CD4-positive, CD25-positive, alpha-beta regulatory T cell (primary cell): ENCODE measurements at places on chromosomes 1 and 21.

- peak; percentile 42 for DNase-seq
These were observed 426.7 kb upstream of the RUNX1 start for GRCh38 chr21:35475762-35476161.

DNA sequence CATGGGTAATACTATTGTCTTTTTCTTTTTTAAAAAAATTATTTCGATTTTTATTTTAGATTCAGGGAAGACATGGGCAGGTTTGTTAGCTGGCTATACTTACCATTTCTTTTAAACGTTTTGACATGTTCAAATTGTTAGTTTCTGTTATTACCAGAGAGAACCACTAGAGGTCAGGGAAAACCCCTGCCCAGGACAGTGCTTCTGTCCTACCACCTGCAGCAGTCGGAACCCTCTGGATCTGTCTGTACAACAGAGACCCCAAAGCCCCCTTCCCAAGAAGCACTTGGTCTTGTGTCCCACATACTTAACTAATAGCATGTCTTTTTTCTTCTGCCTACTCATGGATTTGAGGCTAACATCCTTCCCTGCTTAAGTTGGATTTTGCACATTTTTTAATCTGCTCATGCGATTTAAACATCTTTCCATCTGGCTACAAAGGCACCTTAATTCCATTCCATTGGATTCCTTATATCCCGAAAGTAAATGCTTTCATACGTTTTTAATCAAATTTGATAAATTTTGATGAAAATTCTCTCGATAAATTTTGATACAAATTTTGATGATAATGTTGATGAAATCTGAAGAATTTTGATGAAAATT is 10.0 kb upstream of the C1orf115 start:
- DNase-seq: peak; percentile 45

DNA sequence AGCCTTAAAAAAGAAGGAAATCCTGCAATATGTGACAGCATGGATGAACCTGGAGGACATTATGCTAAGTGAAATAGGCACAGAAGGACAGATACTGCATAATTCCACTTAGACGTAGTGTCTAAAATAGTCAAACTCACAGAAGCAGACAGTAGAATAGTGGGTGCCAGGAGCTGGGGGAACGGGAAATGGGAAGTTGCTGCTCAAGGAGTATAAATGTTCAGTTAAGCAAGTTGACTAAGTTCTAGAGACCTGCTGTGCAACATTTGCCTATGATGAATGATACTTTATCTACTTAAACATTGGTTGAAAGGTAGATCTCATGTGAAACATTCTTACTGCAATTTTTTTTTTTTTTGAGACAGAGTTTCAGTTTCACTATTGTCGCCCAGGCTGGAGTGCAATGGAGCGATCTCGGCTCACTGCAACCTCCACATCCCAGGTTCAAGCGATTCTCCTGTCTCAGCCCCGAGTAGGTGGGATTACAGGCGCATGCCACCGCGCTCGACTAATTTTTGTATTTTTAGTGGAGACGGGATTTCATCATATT is 197.8 kb downstream of the HIVEP3 start:
- peak; percentile 28 for DNase-seq

DNA sequence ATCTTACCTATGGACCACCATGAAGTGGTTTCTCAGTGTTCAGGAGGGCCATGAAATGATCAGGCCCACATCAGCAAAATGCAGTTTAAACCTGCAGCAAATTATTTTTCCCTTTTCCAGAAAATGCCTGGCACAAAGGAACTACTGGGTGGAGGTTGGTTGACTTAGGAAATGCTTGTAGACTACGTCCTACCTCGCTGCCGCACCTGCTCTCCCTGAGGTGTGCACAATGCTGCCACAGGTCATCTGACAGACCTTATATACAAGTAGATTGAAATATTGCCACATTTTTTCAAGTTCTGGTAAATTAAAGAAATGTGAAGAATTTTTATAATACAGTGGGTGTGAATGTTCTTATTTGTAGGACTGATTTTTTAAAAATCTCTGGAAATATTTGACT is 166.7 kb upstream of the PDE4B start:
- no peak for DNase-seq

DNA sequence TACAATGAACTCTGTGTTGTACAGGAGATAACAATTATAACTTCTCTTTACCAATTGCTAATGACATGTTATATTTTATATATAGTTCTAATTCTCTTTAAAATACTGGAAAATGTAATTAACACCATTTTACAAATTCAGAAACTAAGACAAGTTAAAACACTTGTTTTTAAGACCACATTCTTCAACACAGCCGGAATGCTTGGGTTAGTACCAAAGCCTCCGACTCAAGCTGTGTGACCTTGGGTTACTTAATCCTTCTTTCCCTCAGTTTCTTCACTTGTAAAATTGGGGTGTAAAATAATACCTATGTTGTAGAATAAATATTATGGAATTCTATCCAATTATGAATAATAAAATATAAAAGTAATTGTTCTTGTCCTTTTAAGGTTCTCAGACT is 378.7 kb downstream of the USH2A start:
- no peak for DNase-seq

GRCh38 chr1:158329733-158330132 is 1.6 kb downstream of the CD1B start:
- DNase-seq: no peak

GRCh38 chr1:2098839-2099785 is 48.9 kb downstream of the PRKCZ start:
- no peak for DNase-seq

DNA sequence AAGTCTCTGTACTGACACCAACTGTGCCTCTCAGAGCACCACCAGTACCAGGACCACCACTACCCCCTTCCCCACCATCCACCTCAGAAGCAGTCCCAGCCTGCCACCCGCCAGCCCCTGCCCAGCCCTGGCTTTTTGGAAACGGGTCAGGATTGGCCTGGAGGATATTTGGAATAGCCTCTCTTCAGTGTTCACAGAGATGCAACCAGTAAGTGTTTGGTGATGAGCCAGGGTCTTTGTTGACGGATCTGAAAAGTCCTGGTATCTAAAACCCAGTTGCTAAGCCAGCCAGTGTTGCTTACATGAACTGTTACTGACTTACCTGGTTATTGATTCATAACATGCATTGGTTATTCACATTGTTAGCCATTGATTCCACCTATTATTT is 1.1 kb downstream of the C1orf56 start:
- no peak for DNase-seq

DNA sequence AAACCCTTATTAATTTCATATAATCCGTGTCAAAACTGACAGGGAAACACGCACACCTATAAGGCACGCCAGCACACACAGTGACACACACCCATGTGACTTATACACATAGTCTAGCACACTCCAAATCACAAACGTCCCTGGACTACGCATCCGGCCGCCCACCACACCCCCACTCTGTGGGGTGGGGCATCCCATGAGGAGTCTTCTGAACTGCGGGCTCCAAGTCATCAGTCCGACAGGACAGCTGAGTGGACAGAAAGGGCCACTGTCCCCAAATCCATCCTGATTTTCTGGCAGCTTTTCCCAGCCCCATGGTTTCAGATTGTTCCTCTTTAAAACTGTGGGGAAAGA is 829 bp downstream of the PEA15 start:
- DNase-seq: peak; percentile 66

DNA sequence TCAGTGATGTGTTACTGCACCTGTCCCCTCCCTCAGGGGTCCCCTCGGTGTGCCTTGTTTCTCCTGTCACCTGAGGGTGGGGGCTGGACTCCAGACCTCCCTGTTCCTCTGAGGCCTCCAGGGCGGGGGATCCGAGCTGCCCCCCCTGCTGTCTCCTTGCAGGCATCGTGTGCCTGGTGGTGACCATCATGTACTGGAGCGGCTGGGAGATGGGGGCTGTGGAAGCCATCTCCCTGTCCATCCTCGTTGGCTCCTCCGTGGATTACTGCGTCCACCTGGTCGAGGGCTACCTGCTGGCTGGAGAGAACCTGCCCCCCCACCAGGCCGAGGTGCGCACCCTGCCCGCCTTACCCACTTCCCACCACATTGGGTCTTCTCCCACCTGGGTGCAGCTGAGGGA is 56.4 kb downstream of the DISP3 start:
- DNase-seq: no peak

- no peak for DNase-seq
These were observed 47.5 kb downstream of the HSF2BP start for GRCh38 chr21:43611598-43612369.

DNA sequence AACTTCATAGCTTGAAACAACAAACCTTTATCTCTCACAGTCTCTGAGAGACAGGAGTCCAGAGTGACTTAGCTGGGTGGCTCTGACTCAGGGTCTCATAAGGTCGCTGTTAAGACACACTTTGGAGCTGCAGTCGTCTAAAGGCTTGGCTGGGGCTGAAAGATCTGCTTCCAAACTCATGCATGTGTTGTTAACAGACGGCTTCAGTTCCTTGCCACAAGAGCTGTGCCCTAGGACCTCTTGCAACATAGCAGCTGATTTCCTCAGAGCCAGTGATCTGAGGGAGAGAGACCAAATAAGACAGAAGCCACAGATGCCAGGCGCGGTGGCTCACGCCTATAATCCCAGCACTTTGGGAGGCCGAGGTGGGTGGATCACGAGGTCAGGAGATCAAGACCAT is 176.8 kb downstream of the DISC1 start:
- DNase-seq: no peak

DNA sequence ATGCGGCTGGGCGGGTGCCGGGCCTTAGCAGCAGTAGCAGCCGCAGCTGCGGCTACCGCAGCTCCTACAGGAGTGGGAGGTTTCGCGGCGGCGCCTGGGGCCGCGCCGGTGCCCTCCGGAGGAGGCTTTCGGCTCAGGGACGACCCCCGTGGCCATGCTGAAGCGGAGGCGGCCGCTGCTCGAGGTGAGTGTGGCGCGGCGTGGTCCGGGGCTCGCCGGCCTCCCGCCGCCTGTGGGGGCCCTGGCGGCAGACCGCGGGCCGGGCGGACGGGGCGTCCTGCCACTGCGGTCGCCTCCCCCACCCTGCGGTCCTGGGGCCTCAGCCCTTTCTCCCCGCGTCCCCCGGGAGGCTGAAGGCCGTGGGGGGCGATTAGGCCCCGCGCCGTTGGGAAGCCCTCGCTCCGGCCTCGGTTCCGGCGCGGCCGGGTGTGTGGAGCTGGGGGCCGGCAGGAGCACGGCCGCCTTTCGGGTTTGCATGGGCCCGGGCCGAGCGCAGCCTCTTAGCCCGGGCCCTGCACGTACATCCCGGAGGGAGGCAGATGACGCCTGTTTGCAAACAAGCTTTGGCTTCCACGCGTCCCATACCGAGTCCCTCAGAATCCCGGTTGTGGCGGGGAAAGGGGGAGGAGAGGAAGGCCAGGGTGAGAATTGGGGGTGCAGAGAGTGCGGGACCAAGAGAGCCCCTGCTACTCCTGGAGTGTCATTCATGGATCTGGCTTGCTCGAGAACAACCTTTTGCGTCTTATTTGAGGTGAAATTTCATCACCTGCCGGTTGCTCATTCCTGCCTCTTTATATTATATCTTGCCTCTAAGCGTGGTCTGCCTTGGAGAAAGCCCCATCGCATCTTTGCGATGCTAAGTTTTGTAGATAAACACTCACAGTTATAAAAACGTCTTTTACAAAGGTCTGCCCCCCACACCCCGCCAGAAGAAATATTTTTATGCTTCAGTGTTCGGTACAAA is 613 bp downstream of the ZFYVE9 start:
- DNase-seq: peak; percentile 35

- no peak for DNase-seq
These were observed 4.3 kb upstream of the SERBP1 start for GRCh38 chr1:67434491-67434890.

- DNase-seq: no peak
These were observed 28.0 kb upstream of the RNF2 start for GRCh38 chr1:185017338-185017737.

- no peak for DNase-seq
These were observed 7.3 kb upstream of the FAM167B start for GRCh38 chr1:32239790-32240139.

DNA sequence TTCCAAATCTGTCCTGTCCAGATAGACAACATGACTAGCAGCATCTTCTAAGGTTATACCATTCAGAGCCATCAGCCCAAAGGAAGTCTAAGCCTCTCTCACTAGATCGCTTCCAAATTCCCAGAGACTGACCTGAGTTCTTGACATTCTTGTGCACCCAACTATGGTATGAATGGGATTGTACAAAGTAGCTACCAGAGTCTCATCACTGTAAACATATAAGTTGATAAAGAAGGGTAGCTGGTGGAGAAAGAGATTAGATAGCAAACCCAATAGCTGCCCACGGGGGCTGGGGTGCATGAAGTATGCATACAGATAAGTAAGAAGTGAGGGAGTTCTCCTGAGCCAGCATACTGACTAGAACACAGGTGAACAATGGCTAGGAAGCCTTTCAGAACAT is 180.0 kb downstream of the PLPP3 start:
- no peak for DNase-seq

DNA sequence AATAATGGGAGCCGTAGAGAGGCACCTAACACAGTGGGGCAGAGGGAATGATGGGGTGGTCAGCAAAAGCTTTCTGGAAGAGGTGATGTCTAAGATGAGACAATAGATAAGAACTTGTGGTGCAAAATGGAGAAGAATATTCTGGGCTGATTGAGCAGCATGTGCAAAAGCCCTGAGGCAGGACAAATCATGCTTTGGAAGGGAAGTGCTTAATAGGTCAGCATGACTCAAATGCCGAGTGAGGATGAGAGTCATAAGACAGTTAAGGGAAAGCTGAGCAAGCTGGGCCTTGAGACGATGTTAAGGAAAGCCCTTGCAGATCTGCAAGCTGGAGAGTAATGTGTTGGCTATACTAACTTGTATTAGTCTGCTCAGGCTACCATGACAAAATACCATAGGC is 37.3 kb upstream of the ASB17 start:
- DNase-seq: no peak

- DNase-seq: no peak
These were observed 212.7 kb downstream of the PTBP2 start for GRCh38 chr1:96934282-96934681.

- DNase-seq: no peak
These were observed 24.4 kb downstream of the C1orf141 start for GRCh38 chr1:67110352-67110751.

- no peak for DNase-seq
These were observed 178.6 kb downstream of the TGFBR3 start for GRCh38 chr1:91707114-91707889.

GRCh38 chr1:105652109-105652508 is 1404.4 kb upstream of the PRMT6 start:
- no peak for DNase-seq

DNA sequence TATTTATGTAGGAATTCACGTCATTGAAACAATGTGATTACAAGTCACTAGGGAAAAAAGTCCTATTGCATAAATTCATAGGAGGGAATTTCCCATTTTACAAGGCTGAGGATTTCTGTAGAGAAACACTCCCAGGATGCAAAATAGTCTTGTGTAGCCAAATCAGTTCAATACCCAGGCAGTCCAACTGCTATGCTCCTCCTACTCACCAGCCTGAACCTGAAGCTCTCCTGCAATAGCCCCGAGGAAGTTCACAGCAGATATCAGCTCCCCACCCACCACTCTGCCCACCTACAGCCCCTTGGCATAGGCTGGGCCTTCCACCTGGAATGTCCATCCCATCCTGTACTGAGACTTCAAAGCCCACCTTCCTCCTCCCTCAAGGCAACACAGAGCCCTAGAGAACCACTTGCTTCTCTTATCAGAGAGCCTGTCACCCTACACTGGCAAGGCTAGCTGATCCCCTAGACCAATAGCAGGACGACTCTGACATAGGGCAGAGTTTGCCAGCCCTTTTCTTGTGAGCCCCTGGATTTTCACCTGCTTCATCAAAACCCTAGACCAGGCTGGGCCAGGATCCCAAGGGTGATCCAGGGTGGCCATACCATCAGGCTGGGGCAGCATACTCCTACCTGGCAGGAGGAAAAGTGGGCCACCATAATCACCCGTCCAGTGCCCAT is 1.5 kb downstream of the LSS start:
- DNase-seq: no peak

GRCh38 chr1:157001304-157001703 is 44.2 kb downstream of the ARHGEF11 start:
- DNase-seq: no peak

- DNase-seq: no peak
These were observed 1577.4 kb downstream of the KCNT2 start for GRCh38 chr1:195030793-195031192.
